Neural cell (in vitro differentiated cells): ENCODE measurements at places on chromosomes 4 and X. TPM values are rescaled to one million over a fixed set of nuclear protein-coding genes. Genes with fewer than 3 reads are reported as not detected.

The TMEM31 gene
- 1.0 and 1.6 TPM in 2 replicates for polyA plus RNA-seq

The FGFBP2 gene
- not detected in 2 replicates for polyA plus RNA-seq

The TEC gene
- not detected in 2 replicates for polyA plus RNA-seq

The STPG2 gene
- polyA plus RNA-seq, result not detected in 2 replicates

The ACSL1 gene
- 30.7 and 38.3 TPM in 2 replicates for polyA plus RNA-seq

The ZCCHC12 gene
- 146 and 167 TPM in 2 replicates for polyA plus RNA-seq

The GPR78 gene
- not detected in 2 replicates for polyA plus RNA-seq

The AADAT gene
- 62.0 and 79.3 TPM in 2 replicates for polyA plus RNA-seq

The AKAP14 gene
- polyA plus RNA-seq, result 4.2 TPM in 1 of 2 replicates, not detected in the other

The SHROOM4 gene
- 1.4 and 2.6 TPM in 2 replicates for polyA plus RNA-seq

The NEXMIF gene
- 12.6 and 12.8 TPM in 2 replicates for polyA plus RNA-seq

The SSX1 gene
- not detected in 2 replicates for polyA plus RNA-seq

The SORBS2 gene
- polyA plus RNA-seq, result 46.0 and 56.1 TPM in 2 replicates

The PDLIM5 gene
- polyA plus RNA-seq, result 1.6 and 2.7 TPM in 2 replicates

The ENPP6 gene
- not detected in 2 replicates for polyA plus RNA-seq

The CT45A3 gene
- polyA plus RNA-seq, result not detected in 2 replicates

The YY2 gene
- 1.7 and 2.4 TPM in 2 replicates for polyA plus RNA-seq

The CASK gene
- polyA plus RNA-seq, result 49.0 and 58.3 TPM in 2 replicates

The CFAP47 gene
- 0.58 TPM in 1 of 2 replicates, not detected in the other for polyA plus RNA-seq

The RHOH gene
- polyA plus RNA-seq, result not detected in 2 replicates

The GNRHR gene
- not detected in 2 replicates for polyA plus RNA-seq

The SGMS2 gene
- polyA plus RNA-seq, result 0.15 TPM in 1 of 2 replicates, not detected in the other

The ASB9 gene
- polyA plus RNA-seq, result not detected in 2 replicates

The PDZD4 gene
- polyA plus RNA-seq, result 343 and 389 TPM in 2 replicates

The MTHFD2L gene
- polyA plus RNA-seq, result 33.5 and 43.5 TPM in 2 replicates

The BBS12 gene
- 3.7 TPM in 2 replicates for polyA plus RNA-seq

The NKX3-2 gene
- polyA plus RNA-seq, result not detected in 2 replicates

The ARMCX4 gene
- polyA plus RNA-seq, result 29.2 and 32.2 TPM in 2 replicates

The CDKL5 gene
- polyA plus RNA-seq, result 5.1 and 5.3 TPM in 2 replicates

The MAGEC2 gene
- polyA plus RNA-seq, result not detected in 2 replicates

The DCK gene
- polyA plus RNA-seq, result 136 and 147 TPM in 2 replicates

The TRIM61 gene
- not detected in 2 replicates for polyA plus RNA-seq

The AREG gene
- not detected in 2 replicates for polyA plus RNA-seq

The MAGED4B gene
- 343 and 464 TPM in 2 replicates for polyA plus RNA-seq

The ZNF141 gene
- 19.0 and 29.4 TPM in 2 replicates for polyA plus RNA-seq

The ETDA gene
- polyA plus RNA-seq, result 1.6 TPM in 1 of 2 replicates, not detected in the other

The STS gene
- polyA plus RNA-seq, result 1.6 and 1.7 TPM in 2 replicates

The ERAS gene
- polyA plus RNA-seq, result 3.2 and 3.6 TPM in 2 replicates

The ANKRD37 gene
- 1.8 and 2.6 TPM in 2 replicates for polyA plus RNA-seq

The TLR1 gene
- not detected in 2 replicates for polyA plus RNA-seq

The PNMA6F gene
- 0.77 and 1.7 TPM in 2 replicates for polyA plus RNA-seq

The PCSK1N gene
- polyA plus RNA-seq, result 232 and 243 TPM in 2 replicates

The ADGRL3 gene
- polyA plus RNA-seq, result 90.1 and 99.4 TPM in 2 replicates

The CSN1S1 gene
- not detected in 2 replicates for polyA plus RNA-seq

The RNF128 gene
- polyA plus RNA-seq, result 0.72 and 0.78 TPM in 2 replicates

The TAF9B gene
- 38.5 and 49.1 TPM in 2 replicates for polyA plus RNA-seq

The CCNB3 gene
- polyA plus RNA-seq, result 0.42 TPM in 1 of 2 replicates, not detected in the other

The C4orf17 gene
- polyA plus RNA-seq, result not detected in 2 replicates

The DAPP1 gene
- not detected in 2 replicates for polyA plus RNA-seq

The MAOA gene
- polyA plus RNA-seq, result 1.3 and 1.8 TPM in 2 replicates

The SPIN2A gene
- polyA plus RNA-seq, result 1.2 and 2.5 TPM in 2 replicates
